ENCODE measurements at places on chromosomes 7 and 10.

- no peak for DNase-seq
Observed at GRCh38 chr7:117319181-117319580, 3.7 kb downstream of the WNT2 start.

DNA sequence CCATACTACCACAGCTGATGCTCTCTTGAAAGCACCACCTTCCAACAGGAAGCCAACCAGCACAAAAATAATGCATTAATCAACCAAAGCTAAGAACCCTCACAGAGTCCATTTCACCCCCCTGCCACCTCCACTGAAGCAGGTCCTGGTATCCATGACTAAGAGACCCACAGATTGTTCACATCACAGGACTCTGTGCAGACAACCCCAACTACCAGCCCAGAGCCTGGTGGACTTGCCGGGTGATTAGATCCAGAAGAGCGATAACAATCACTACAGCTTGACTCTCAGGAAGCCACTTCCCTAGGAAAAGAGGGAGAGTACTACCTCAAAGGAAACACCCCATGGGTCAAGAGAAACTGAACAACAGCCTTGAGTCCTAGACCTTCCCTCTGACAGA lies 528.1 kb downstream of the KIF20B start:
- no peak for DNase-seq

- DNase-seq: no peak
Observed at GRCh38 chr10:28217848-28218247, 85.0 kb downstream of the MPP7 start.

- no peak for DNase-seq
Observed at GRCh38 chr10:132465193-132465888, 68.3 kb downstream of the PWWP2B start.

GRCh38 chr7:114639451-114639850 lies 224.8 kb downstream of the FOXP2 start:
- DNase-seq: no peak

GRCh38 chr10:35821339-35821911 lies 179.3 kb upstream of the FZD8 start:
- no peak for DNase-seq

DNA sequence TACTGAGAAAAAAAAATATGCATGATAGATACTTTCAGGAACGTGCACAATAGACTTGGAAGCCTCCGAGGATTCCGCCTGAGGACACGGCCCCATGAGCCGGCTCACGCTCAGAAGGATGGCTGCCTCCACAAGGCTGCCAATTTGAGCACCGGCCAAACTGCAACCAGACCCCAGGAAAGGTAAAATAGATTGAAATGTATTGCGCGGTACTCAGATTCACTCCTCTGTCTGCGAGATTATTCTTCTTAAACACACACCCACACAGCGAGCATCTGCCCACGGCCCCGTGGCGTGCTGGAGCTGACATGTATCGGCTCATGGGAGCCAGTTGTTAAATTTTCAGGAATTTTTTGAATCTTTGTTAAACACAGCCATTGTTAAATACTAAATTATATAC lies 653.2 kb upstream of the MKI67 start:
- DNase-seq: no peak

DNA sequence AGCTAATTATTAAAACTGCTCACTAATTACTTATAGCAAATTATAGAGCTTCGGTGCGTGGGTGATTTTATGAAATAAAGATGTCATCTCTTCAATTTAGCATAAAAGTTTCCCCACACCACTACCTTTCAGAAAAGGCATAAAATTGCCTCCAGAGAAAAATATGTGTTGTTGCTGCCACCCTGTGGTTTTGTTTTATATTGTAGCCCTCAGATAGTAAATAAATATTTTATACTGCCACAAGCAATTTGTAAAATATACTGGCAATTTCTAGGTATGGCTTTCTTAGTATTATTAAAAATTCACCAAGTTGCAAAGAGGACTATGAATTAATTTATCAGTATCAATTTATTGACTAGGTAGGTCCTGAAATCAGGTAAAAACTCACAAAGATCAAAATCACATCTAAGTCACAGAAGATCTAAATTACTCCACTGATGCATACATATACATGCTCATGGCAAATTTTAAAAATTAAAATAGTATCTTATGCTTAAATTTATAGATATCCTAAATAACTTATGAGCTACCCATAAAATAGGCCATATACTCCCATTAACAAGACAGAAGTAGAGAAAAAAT lies 26.5 kb downstream of the ASNS start:
- DNase-seq: peak; percentile 32

GRCh38 chr10:130231251-130231741 lies 95.1 kb downstream of the GLRX3 start:
- no peak for DNase-seq

- DNase-seq: no peak
Observed at GRCh38 chr7:45031829-45032228, 31.8 kb downstream of the CCM2 start.

- no peak for DNase-seq
Observed at GRCh38 chr10:120713573-120714205, 137.5 kb upstream of the WDR11 start.

GRCh38 chr7:130294314-130294713 lies 1.4 kb downstream of the CPA4 start:
- DNase-seq: no peak

Data from NCI-H1930 (cell line).